DMS79 (cell line): ENCODE measurements at places on chromosomes 5 and 9.

DNA sequence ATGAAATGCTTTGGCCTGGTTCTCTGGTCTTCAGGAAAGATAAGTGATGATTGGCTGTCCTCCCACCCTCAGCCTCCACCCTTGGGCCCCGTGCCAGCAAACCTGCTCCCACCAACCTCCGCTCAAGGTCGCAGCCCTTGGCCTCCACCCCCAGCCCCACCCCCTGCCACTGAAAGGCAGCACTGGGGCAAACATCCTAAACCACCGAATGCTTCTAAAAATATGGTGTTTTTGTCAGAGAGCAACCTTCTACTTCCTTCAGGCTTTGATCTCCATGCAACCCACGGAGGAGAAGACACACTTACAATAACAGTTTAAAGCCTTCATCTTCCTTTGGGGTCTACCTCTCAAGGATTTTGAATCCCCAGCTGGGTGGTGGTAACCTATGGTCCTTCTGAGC is 24.0 kb upstream of the TCF7 start:
- DNase-seq = no peak

- DNase-seq = peak; percentile 16
Measured at GRCh38 chr9:23821375-23822181, 4.5 kb downstream of the ELAVL2 start.

GRCh38 chr5:36666986-36667385 is 60.6 kb downstream of the SLC1A3 start:
- peak; percentile 36 for DNase-seq

GRCh38 chr5:170361116-170361515 is 28.1 kb downstream of the KCNMB1 start:
- no peak for DNase-seq

GRCh38 chr9:105539452-105539851 is 18.5 kb upstream of the FKTN start:
- no peak for DNase-seq

DNA sequence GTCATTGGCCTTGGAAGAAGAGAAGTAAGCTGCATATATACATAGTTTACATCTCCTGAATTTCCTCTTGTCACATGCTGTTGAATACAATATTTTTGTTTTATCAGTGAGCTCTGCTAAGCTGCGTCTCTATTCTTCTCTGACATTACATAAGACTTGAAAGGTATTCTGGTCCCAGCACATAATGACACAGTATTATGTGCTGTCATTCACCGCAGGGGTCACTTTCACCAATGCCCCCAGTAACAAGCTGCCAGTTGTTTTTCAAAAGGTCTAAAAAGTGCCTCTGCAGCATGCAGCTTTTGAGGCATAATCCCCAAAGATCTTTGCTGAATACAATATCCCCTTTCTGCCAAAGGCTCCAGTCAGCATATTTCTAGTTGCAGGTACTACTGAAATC is 349.0 kb upstream of the FAM174A start:
- DNase-seq = no peak

DNA sequence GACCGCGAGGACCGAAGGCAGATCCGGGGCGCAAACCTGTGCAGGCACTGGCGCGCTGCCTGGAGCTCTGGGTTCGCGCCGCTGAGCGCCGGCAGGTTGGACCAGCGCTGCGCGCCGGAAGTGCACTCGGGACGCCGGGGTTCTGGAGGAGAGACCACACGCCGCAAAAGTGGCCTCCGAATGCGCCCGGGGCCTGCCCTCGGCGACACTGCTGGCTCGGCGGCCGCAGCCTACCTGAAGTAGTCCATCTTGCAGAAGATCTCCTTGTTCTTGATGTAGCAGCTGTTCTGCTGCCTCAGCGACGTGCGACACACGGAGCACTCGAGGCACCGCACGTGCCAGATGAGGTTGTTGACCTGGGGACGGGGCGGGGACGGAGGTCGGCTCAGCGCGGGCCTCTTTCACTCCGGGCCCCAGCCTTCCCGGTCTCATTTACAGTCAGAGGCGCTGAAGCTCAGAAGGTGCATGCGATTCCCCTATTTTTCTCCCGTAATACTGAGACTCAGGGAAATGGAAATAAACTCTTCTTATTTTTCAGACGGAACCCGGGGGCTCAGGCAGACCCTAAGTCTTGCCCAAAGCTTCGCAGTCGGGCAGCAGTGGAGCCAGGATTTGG is 2.5 kb downstream of the LHX6 start:
- DNase-seq = no peak

DNA sequence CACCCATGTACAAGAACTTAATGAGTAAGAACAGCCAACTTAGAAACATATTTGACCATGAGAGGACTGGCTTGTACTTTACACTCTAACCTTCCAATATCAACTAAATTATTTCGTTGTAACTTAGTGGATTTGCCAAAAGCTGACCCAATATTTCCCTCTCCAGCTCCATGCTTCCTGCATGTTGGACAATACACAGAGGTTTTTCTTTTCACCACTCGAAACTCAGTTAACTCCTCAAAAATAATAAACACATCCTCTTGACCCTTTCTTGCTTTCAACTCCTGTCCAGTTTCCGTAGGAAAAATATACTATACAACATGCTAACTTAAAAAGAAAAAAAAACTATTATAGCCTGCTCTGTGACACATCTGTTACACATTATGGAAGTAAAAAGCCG is 188.9 kb downstream of the MPDZ start:
- no peak for DNase-seq

DNA sequence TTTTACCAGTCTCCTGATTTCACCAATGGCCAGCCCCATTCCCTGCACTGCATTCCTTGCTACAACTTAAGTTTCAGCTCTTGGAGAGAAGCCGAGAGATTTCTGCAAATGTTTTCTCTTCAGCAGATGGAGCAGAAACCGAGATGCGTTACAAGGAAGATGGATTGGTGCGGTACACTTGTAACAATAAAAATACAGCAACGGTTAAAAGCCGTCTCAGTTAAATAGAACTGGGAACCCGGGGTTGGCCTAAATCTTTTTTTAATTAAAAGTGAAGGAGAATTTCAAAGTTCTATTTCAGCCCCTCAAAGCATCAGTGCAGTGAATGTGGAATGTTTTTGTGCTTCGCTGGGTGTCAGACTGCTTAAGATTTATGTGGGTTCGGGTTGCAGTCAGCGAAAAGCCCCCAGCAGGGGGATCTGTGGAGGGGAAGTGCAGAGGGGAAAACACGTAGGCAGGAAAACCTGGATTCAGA is 19.8 kb downstream of the BRINP1 start:
- no peak for DNase-seq

DNA sequence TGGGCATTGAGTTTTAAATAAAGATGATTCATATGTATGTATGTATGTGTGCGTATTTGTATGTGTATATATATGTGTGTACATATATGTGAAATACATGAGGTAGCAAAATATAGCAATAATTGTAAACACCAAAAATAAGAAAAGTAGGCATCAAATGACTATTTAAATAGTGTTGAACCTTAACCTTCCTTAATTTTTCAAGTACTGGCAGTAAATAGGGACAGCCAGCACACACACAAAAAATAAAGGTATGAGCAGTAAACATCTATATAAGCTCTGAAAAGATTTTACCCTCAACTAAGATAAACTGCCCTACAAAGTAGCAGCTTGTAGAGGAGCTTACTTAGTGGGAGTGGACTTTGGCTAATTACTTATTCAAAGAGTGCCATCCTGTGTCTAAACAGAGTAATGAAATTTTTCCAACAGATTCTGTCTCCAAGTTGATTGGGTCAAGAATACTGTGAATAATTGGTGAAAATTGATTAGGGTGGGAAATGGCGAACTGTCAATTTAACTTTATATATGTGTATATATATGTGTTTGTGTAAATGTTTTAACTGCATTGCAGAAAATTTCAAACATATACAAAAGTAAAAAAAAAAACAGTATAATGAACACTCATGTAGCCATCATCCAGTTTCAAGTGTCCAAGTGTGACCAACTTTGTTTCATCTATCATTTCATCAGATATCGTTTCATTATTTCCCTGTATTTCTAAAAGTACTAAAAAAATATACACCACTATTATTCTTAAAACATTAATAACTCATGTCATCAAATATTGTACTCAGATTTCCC is 2.0 kb upstream of the ADAMTS6 start:
- DNase-seq = peak; percentile 20

GRCh38 chr5:133222521-133222920 is 170.7 kb downstream of the HSPA4 start:
- no peak for DNase-seq

GRCh38 chr9:134735441-134736175 is 94.0 kb downstream of the COL5A1 start:
- no peak for DNase-seq

- no peak for DNase-seq
Measured at GRCh38 chr5:89729623-89730301, 679.8 kb downstream of the CETN3 start.

DNA sequence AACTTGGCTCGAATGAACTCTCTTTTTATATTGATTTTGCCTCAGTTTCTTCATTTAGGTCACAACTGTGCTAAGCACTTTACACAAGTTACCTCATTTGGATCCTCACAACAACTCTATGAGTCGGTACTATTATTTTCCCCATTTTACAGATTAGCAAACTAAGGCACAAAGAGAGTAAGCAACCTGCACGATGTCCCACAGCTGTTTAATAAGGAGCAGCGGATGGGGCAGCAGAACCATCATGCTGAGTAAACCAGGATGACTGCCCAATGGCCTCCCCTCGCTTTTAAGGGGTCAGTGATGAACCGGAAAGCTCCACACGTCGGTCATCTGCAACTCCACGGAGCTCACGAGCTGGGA is 607 bp downstream of the PRELID2 start:
- DNase-seq = no peak

DNA sequence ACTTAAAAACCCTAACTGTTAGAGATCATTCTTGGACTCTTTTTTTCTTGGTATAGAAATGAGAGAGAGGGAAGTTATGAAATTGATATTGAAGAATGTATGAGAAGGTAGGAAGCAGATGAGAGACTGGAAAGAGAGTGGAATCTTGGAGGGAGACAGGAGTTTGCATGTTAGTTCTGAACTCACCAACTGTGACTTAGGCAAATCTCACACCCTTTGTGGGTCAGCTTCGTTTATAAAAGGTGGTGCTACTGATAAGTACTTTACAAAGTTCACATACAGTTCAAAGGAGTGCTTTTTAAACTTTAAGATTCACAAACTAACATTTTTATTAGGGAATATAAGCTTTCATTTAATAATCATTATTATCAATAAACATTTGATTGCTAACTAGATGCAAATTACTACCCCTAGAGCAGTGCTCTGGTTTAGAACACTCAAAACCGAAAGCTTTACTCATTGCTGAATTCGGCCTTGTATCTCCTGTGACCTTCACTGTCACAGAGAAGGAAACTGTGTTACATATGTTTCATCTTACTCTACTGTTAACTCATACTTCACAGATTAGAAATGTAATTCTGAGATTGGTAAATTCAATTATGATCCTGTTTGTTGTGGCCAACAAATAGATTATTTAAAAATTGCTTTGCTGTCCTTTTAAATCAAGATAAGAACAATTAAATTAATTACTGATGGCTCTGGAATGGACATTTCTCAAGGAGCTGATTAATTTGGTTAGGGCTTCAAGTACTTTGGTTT is 143.2 kb downstream of the RMI1 start:
- no peak for DNase-seq

GRCh38 chr5:151684690-151685361 is 1.9 kb downstream of the SPARC start:
- no peak for DNase-seq

- DNase-seq = peak; percentile 23
Measured at GRCh38 chr9:78296201-78296892, 578 bp upstream of the PSAT1 start.

- DNase-seq = no peak
Measured at GRCh38 chr5:73032635-73033034, 76.8 kb downstream of the FCHO2 start.

- DNase-seq = no peak
Measured at GRCh38 chr9:96441798-96442445, 8.0 kb upstream of the HABP4 start.

DNA sequence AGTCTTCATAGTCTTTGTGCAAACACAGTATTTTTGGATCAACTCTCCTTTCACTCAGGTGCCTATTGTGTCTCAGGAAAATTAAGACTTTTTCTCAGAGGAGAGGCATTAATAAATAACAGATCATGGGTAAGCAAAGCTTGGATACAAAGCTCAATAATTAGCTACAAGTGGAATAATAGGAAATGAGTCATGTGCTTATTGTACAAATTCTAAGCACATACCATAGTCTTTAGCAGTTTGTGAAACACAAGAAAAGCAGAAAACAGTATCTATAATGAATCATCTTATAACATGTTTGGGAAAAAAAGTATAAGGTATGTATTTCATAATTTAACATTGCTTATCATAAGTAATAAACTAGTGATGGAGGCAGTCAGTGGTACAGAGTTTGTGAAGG is 477.0 kb downstream of the CDH10 start:
- DNase-seq = no peak

- DNase-seq = no peak
Measured at GRCh38 chr9:33273266-33273971, 8.6 kb downstream of the CHMP5 start.

DNA sequence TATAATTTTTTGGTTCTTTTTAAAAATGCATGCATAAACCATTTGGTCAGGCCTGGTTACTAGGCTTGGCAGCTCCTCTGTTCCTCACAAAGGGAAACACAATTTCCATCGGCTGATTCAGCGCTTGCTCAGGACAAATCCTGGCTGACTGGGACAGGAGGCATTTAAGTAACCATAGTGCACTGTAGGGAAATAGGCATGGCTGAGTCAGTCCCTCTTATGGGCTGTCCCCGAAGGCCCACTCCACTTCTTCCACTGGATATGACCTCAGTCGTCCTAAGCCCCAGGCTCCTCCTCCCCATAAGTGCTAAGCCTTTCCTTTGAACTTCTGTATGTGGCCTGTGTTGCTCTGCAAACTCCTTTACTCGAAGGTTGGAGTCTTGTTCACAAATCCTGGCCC is 71.2 kb upstream of the GLIS3 start:
- no peak for DNase-seq

GRCh38 chr9:92730897-92731296 is 33.7 kb downstream of the BICD2 start:
- no peak for DNase-seq

GRCh38 chr5:109410389-109411148 is 795 bp upstream of the PJA2 start:
- DNase-seq = peak; percentile 39

DNA sequence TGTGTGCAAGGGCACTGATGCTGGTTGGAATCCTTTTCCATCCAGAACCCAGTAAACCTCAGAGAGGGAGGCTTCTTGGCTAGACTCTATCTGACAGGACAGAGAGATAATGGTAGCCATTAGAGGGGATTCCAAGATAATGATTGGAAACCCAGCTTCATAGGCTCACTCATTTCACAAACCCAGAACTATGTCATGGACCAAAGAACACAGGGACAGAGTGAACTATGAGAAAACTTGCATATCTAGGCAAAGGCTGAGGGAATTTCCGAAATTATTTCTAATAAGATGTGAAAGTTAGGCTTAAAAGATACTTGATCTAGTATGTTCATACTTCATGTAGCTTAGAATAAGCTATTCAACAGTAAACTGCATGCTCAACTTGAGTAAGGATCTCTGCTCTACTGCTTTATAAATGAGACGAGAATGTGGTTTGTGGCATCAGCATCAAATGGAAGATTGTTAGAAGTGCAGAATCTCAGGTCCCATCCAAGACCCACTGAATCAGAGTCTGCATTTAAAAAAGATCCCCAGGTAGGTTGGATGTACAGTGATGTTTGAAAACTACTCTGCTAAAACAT is 261.4 kb downstream of the DMRT2 start:
- DNase-seq = no peak
